ENCODE measurements at places on chromosomes 5 and 9. TPM values are rescaled to one million over a fixed set of nuclear protein-coding genes. Genes with fewer than 3 reads are reported as not detected.

DNA sequence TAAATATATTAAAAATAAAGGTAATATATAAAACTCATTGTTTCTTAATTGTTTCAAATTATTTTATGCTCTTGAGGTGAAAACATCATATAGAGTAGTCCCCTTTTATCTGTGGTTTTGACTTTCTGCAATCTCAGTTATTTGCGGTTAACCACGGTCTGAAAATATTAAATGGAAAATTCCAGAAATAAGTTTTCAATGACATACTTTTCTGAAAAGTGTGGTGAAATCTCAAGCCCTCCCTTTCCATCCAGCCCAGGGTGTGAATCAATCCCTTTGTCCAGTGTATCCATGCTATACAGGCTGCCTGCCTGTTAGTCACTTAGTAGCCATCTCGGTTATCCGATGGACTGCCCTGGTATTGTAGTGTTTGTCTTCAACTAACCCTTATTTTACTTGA, 546.7 kb upstream of the DMAC1 start:
- DNase-seq = no peak

- DNase-seq = no peak
Observed at GRCh38 chr9:117763314-117763713, 59.1 kb downstream of the TLR4 start.

GRCh38 chr9:119667163-119667562, 297.9 kb upstream of the BRINP1 start:
- DNase-seq = no peak

- no peak for DNase-seq
Observed at GRCh38 chr5:29758986-29759421, 1434.5 kb upstream of the CDH6 start.

DNA sequence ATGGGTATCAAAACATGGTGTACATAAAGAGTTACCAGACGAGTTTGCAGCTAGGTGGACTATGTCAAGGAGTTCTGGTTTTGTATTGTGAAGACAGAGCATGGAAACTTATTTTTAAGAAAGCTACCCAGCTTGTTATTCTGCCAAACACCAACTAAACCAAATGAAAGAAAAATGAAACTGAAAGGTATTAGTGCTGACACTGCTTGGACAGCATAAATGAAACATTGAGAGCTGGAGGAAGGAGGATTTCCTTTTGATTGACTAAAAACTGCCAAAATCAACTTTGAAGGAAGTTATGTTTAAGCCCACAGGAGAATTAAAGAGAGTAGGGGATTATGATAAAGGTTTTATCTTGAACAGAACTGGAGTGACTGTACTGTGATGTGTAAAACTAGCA, 766.2 kb downstream of the PTPRD start:
- no peak for DNase-seq

DNA sequence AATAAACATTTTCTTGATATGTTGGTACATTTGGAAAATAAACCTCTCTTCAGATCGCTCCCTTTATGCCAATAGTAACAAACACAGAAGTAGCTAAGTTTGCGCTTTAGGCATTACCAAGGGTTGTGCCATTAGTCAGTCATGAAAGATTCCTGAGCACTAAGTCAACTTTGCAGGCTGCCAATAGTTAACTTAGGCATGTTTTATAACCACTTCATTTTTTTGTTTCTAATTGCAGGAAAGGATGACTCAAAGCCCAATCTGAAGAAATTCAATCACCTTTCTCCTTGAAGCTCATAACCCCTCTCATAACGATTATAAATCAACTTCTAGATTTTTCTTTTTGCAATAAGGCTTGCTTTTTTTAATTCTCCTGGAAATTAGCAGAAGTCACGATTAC, 517.0 kb downstream of the AGTPBP1 start:
- no peak for DNase-seq

- DNase-seq = no peak
Observed at GRCh38 chr5:180271221-180271620, 20.7 kb downstream of the MAPK9 start.

DNA sequence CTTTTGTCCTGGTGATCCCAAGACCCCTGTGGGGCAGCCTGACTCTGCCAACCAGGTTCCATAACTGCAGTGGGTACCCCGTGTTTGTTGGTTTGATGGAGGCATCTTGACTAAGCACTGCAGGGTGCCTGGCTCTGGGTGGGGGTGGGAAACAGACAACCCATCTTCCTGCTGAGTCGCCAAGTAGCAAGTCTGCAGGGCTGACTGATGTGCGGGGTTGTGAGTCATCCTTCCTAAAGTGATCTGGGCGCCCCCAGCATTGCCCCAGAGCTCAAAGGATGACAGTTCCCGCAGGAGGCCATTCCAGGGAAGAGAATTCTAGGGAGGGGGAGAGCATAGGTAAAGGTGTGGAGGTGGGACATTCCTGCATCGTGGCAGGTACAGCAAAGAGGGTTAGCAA, 23.5 kb downstream of the DAB2IP start:
- no peak for DNase-seq

DNA sequence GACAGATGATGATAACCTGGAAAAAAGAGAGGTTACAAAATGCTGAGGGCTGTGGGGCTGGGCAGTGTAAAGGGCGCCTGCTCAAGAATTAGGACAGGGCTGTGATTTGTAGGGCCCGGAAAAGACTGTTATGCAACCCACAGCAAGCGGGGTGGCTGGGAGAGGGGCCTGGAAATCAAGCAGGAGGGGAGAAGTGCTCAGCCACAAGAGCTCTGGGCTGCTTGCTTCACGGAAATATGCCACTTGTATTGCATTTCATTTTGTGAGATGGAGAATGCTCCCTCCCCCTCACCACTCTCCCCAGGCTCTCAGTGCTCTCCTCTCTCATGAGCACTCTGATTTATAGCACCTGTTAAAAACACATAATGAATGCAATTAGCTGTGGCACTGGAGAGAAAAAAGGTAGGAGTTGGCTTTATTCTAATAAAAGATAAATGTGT, 8.4 kb upstream of the HAND1 start:
- DNase-seq = no peak

GRCh38 chr9:127418037-127418471, 6.1 kb upstream of the ZNF79 start:
- no peak for DNase-seq

GRCh38 chr9:107693625-107694326, 204.2 kb upstream of the KLF4 start:
- DNase-seq = no peak

- DNase-seq = no peak
Observed at GRCh38 chr9:76218886-76219445, 175.3 kb downstream of the RFK start.

- DNase-seq = no peak
Observed at GRCh38 chr5:163759000-163759704, 253.7 kb downstream of the MAT2B start.

GRCh38 chr5:8831251-8831650, 714.6 kb downstream of the SEMA5A start:
- no peak for DNase-seq

GRCh38 chr5:97636766-97637165, 453.7 kb upstream of the RIOK2 start:
- DNase-seq = no peak

- no peak for DNase-seq
Observed at GRCh38 chr5:169827769-169828168, 152.5 kb downstream of the INSYN2B start.

- DNase-seq = no peak
Observed at GRCh38 chr5:54832858-54833257, 152.5 kb downstream of the ESM1 start.

DNA sequence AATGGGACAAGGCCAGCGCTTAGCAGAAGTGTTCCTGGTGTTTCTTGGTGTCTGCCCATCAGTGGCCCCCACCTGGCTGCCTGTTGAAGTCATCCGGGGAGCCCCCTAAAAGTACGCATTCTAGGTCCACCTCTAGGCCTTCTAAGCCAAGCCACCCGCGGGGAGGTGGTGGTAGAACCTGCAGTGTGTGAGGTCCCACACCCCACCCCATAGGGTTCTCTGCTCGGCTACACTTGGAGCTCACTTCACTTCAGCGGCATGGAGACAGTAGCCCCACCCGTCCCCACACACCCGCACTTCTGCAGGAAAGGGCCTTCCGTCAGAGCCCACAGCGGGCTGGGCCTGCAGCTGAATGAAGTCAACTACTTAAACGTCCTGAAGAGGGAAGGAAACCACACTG, 29.6 kb upstream of the FCN2 start:
- no peak for DNase-seq

- DNase-seq = no peak
Observed at GRCh38 chr5:179823937-179824744, 3.4 kb downstream of the SQSTM1 start.

DNA sequence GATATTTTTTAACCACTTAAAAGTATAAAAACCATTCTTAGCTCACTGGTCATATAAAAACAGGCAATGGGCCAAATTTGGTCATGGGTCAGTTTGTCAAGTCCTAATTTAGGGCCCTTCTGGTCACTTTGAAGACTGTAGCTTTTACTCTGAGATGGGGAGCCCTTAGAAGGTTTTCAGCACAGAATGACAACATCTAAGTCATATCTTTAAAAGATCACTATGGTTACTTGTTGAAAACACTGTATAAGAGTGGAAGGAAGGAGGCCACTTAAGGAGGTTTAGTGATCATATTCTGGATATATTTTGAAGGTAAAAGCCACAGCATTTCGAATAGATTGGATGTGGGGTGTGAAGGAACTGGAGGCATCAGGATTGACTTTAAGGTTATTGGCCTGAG, 76.7 kb downstream of the STRBP start:
- DNase-seq = no peak

GRCh38 chr5:160694896-160695295, 157.1 kb downstream of the ATP10B start:
- no peak for DNase-seq

DNA sequence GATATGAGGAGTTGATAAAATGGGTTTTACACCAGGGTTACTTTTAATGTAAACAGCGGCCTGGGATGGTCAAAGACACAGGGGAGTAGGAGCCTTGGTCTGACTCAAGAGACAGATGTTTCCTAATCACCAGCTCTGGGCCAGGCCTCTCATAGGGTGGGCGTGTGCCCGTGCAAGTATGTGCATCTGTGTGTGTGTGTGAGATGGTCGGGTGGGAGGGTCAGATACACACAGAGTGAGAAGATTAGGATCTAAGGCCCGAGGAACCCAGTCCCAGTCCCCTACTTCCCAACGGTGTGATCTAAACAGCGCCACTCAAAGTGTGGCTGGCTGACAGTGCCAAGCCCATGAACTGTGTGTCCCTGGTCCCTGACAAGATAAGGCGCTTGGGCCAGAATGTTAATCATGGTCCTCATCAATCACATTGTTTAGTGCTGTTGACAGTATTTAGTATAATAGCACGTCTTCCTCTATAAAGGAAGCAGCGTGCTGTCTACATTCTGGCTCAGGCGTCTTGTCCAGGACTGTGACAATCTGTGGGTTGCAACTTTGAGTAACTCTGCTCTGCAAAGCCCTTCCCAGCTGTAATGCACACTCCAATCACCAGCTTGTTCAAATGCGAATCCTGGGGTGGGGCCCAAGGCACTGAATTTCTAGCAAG, 173.7 kb downstream of the DAB2IP start:
- DNase-seq = no peak

GRCh38 chr9:111076519-111076918, 38.2 kb upstream of the LPAR1 start:
- no peak for DNase-seq

GRCh38 chr5:124713595-124713994, 32.8 kb downstream of the ZNF608 start:
- DNase-seq = no peak

GRCh38 chr5:94153736-94154450, 412.5 kb upstream of the POU5F2 start:
- DNase-seq = no peak

- DNase-seq = no peak
Observed at GRCh38 chr5:509611-510185, 14.6 kb downstream of the SLC9A3 start.

DNA sequence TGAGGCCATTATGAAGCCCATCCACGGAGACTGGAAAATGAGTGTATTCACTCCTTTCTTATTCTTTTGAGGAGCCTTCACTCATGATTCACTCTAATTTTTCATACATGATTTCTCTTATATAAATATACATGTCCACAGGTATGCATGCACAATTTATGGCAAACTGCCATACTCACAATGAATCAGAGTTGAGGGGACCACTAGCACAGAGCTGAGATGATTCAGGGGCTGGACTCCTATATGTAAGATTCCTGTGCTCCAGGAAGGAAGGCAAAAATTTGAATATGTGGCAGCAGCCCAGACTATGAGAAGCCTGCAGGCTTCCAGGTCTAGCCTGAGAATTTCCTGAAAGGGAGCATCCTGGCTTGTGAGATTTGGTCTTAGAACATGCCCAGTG, 484.6 kb downstream of the PRELID2 start:
- no peak for DNase-seq

GRCh38 chr5:149216496-149216895, 55.2 kb upstream of the AFAP1L1 start:
- DNase-seq = no peak

DNA sequence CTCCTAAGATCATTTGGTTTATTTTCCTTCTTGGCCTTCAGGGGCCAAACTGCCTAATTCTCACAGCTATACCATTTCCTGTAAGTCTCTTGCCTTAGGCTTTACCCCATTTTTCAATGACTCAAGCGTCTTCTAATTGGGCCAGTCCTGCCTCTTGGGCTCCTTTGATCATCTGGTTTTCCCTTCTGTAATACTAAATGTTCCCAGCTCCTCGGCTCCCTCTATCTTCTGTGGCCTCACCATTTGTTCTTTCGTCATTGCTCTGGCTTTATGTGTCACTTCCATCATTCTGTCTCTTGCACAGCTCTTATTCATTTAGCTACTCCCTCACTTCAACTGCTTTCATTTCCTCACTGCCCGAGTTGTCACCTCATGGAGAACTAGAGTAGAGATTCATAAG, 14.5 kb upstream of the SPINK7 start:
- DNase-seq = no peak

GRCh38 chr9:3793971-3794383, 268.2 kb upstream of the RFX3 start:
- no peak for DNase-seq

DNA sequence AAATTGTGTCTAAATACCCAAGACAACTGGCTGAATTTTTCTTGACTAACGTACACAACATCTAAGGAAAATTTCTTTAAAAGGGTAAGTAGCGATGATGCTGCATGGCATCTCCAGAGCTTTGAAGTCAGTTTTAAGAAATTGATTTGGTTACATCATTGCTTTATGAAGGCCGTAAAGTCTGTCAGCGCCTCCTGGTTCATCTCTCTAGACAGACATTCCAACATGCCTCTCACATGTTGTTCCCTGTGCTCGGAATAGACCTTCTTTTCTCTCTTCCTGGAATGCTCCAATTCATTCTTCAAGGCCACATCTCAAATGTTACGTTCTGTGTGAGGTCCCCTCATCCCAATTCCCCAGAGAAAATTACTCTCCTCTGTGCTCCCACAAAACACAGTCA, 108.7 kb upstream of the SSBP2 start:
- no peak for DNase-seq

The PIP5KL1 gene
- 6.1 TPM for total RNA-seq

The RNF208 gene
- 0.82 TPM for total RNA-seq

The AGXT2 gene
- not detected for total RNA-seq

The CTSV gene
- 0.41 TPM for total RNA-seq

The LECT2 gene
- not detected for total RNA-seq

The PCDHGB4 gene
- 8.6 TPM for total RNA-seq

The IQGAP2 gene
- 9.4 TPM for total RNA-seq

The GABRP gene
- not detected for total RNA-seq

The ZDHHC11 gene
- 5.7 TPM for total RNA-seq

The DTWD2 gene
- 11.8 TPM for total RNA-seq

The ADGRD2 gene
- total RNA-seq = not detected
